Left ventricle myocardium inferior (tissue), 1 donor: ENCODE measurements at places on chromosomes 13 and 19. TPM values are rescaled to one million over a fixed set of nuclear protein-coding genes. Genes with fewer than 3 reads are reported as not detected.
A peak's percentile ranks its signal among the peaks of the same experiment; 100 is the strongest.

GRCh38 chr19:46717716-46718143, 816 bp upstream of the PRKD2 start:
- H3K4me3 ChIP-seq, result peak overlapping the region; percentile 87
- H3K27me3 ChIP-seq, result no peaks in the 10 kb centered on the region
- no peak for DNase-seq
- H3K36me3 ChIP-seq, result peaks cover 34% of the 10 kb centered on the region

GRCh38 chr13:93577105-93577504, 350.5 kb downstream of the GPC6 start:
- H3K4me1 ChIP-seq, result no peaks in the 10 kb centered on the region
- no peak overlapping the region for H3K4me3 ChIP-seq
- no peaks in the 10 kb centered on the region for H3K36me3 ChIP-seq

DNA sequence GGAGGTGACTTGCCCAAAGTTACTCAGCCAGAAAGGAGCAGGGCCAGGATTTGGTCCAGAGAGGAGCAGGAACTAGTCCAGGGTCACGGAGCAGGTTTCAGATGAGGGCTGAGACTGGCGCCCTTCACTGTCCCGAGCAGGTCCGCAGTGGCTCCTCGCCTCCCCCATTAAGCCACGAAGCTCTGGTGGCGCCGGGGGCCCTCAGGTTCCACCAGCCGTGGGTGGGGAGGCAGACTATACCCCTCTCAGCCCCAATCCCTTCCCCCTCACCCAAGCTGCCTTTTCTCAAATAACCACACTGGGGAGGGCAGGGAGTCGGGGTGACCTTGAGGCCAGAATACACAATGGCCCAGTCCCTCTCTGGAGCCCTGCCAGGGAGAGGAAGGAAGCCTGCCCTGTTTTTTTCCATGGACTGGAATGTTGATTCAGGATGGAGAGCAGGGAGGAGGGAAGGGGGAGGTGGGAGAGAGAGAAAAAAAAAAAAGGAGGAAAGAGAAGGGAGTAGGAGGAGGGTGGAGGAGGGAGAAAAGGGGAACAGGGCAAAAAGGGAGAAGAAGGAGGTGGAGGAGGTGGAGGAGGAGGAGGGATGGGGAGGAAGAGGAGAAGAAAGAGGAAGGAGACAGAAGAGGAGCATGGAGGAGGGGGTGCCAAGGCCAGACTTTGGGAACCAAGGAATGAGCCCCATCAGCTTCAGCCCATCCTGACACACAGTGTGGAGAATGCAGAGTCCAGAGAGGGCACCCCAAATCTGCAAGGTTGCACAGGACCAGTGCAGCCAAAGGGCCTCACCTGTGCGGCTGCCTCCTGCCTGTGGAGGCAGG, 19.7 kb downstream of the CEACAM16 start:
- no peaks in the 10 kb centered on the region for H3K27me3 ChIP-seq
- no peaks in the 10 kb centered on the region for H3K36me3 ChIP-seq
- peak overlapping the region; percentile 55 for H3K4me3 ChIP-seq
- H3K27ac ChIP-seq, result peak overlapping the region; percentile 90
- peak; percentile 78 for DNase-seq
- peaks cover 34% of the 10 kb centered on the region for H3K4me1 ChIP-seq

Gene TLE6
- 1.3 TPM for total RNA-seq

Gene IGFL1
- total RNA-seq, result not detected

Gene TTC9B
- total RNA-seq, result not detected

Gene ICAM1
- 7.1 TPM for total RNA-seq
